ENCODE measurements at places on chromosomes 7 and 10.
A peak's percentile ranks its signal among the peaks of the same experiment; 100 is the strongest.

DNA sequence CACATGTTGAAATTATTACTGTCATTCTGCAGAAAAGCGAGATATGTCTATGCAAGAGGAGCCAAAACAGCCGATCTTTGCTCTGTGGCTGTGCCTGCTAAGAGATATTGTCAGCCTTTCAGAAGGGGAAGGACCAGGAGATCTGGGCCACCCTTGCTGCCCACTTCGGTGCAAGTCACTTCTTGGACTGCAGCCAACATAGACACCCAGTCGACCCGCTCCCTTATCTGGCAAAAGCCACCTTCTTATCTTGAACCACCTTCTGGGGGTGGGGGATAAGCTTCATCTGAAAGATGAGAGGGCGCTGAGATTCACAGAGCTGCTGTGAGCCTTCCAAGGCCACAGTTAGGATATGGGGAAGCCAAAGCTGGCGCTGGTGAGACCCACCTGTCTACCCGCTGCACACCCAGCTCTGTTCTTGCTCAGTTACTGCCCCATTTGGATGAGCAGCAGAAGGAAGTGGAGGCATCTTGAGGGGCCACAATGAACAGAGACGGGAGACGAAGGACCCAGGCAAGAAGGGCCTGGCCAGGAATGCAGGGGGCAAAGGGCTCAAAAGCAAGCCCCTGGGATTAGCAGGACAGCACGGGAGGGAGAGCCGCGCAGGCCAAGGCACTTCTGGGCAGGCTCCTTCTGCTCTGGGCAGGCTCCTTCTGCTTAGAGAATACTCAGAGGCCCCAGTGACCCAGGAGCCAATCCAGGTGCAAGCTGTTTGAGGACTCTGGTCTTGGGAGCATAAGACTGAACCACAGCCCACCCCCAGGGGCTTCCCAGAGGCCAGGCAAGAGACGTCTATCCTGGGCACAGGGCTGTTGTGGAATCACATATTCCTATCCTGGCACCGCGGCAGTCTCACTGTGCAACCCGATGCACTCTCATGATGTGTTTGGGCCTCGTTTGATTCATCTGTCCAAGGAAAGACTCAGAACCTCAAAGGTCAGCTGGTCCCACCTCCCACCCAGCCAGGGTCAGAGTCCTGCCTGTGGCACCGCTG lies 38.4 kb upstream of the NPFFR1 start:
- no peak for DNase-seq

DNA sequence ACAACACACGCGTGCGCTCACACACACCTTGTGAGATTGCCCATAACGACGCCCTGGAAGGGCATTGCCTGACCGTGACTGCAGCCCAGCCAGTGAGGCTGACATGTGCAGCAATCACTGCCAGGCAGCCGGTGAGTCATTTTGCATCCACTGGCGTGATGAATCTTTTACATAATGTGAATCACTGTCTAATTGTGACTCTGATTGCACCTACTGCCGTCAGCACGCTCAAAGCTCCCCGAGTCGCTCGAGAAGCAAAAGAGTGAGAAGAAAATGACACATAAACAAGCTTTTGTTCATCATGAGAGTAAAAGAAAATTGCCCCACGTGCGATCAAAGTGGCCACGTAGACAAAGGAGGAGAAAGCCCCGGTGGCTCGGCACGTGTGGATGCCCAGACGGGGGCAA lies 117.4 kb upstream of the PFKP start:
- DNase-seq = no peak

DNA sequence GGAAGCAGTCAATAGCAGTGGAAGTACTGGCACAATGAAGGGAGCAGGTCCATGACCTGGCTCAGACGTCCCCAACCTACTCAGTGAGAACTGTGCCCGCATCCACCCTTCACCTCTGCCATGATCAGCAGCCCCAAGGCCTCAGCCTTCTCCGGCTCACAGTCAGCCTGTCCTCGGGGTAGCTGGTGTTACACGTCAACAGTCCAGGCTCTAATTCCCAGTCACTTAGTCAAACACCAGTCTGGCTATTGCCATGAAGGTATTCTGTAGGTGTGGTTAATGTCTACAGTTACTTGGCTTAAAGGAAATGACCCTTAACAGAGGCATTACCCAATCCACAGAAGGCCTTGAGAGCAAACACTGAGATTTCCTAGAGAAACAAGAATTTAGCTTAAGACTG lies 49.1 kb downstream of the GRB10 start:
- DNase-seq = no peak

DNA sequence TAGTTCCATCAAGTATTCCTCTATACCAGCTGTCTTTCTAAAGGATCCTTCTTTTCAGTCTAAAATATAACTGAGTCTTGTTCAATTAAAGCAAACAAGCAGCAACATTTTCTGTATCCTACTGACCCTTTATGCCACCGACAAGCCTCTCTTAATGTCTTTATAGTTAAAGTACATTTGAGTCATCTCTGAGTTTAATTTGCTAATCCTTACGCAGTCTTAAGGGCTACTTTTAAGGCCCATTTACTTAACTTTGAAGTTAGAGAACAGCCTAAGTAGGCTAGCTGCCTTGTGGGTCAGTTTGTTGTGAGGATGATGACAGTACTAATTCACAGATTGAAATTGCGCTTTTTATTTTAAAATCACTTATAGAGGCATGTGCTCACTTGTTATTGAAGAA lies 265.5 kb upstream of the FERD3L start:
- no peak for DNase-seq

DNA sequence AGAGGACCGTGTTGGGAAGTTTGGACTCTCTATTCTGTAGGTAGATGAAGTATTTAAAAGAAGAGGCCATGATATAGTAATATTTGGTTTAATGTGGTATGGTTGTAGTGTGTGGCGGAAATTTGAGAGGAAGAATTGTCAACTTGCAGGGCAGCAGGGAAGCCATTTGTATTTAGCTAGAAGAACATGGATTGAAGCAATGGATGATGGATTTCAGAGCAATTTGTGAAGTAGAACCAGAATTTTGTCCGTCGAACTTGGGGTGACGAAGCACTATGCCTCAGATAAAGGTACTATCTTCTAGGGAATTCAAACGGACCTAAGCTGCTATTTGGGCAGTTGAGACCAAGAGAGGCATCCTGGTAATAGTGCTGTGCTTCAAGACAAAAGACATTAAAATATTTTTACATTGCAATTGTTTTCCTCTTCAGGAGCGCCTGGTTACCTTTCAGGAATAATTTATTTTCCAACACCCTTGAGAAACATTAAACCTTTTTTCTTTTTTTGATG lies 615 bp upstream of the WBP1L start:
- no peak for DNase-seq

DNA sequence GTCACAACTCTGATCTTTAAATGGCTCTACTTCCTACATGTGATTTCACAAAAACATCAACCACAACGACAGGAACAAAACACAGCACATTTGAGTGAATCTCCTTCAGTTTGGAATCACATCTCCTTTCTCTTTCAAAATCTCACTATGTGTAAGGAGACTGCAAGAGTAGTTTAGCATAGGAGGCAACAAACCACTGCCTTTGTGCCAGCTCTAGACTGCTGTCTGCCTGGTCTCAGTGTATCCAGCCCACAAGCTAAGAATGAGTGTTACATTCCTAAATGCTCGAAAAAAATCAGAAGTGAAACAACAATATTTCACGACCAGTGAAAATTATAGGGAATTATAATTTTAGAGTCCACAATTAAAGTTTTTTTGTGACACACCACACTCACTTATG lies 217.0 kb upstream of the STEAP4 start:
- DNase-seq = no peak

- DNase-seq = no peak
Measured at GRCh38 chr10:86163522-86164173, 202.9 kb downstream of the GRID1 start.

DNA sequence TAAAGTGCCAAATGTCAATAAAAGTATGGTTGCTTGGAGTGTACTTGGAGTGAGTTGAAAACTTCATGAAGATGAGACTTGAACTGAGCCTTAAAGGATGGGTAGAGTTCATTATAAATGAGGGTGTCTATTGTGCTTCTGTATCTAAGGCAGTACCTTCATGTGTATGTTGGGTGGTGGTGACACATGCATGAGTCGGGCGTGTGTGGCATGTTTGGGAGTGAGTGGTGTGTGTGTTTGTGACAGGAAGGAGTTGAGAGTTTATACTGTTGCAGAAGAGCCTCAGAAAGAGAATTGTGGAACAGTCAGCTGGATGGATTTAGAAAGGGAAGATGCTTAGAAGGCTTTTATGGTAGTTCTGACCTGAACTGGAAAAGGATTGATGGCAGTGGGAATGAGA lies 6.0 kb upstream of the ZRANB1 start:
- DNase-seq = no peak

DNA sequence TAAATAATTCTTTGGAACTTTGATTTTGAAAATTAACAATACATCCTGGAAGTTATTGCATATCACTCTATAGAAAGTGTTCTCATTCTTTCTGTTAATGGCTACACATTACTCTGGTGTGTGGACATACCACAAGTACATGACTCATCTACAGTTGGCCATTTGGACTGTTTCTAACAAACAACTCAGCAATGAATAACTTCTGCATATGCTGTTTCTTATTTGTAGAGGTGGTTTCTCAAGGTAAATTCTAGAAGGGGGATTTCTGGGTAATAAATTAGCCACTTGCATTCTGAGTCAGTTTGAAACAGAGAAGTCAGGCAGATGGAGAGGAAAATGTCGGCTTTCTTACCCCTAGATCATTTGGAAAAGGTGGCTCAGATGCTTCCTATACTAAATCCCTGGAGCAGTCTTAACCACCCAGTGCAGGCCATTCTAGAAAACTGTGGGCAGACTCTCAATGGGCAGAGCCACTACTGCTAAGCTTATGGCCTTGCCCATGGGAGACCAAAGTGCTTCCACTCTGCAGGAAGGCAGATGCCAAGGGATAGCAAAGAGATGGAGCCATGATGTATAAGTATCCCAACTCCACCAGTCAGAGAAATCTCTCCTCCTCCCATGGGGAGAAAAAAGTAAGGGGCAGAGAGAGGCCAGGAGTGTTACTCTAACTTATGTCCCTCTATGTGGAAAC lies 194.0 kb upstream of the PLPP4 start:
- no peak for DNase-seq

- DNase-seq = no peak
Measured at GRCh38 chr7:140245611-140246105, 68.9 kb upstream of the KDM7A start.

- DNase-seq = peak; percentile 33
Measured at GRCh38 chr7:30594048-30594539, 584 bp upstream of the GARS1 start.

DNA sequence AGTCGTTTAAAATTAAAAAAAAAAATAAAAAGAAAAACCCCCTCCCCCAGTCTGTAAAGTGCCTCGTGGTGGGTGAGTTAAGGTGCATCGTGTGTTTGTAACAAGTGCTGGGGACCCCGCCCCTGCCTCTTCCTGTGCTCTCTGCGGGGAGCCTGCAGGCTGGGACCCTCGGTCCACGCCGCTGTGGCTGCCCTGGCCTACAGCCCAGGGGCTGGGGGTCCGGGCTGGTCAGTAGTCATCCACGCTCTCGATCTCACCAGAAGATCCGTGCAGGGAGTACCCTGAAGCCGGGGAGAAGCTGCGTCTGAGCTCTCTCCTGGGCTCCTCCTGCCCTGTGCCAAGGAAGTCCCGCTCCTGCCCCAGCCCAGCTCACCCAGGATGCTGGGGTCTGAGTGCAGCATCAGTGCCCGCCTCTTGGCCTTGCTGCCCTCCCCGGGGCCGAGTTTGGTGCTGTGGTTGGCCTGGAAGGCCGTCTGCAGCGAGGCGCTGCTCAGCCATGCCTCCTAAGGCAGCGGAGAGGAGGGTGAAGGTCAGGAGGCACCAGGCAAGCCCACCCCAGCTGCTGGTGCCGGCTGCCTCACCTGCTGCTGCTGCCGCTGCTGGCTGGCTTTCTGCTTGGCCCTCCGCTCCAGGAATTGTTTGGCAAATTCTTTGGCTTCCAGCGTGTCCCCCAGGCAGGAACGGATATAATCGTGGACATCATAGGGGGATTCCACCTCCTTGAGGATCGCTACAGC lies 8.1 kb downstream of the GNB2 start:
- no peak for DNase-seq

GRCh38 chr10:67883710-67884312 lies 645 bp upstream of the SIRT1 start:
- no peak for DNase-seq

DNA sequence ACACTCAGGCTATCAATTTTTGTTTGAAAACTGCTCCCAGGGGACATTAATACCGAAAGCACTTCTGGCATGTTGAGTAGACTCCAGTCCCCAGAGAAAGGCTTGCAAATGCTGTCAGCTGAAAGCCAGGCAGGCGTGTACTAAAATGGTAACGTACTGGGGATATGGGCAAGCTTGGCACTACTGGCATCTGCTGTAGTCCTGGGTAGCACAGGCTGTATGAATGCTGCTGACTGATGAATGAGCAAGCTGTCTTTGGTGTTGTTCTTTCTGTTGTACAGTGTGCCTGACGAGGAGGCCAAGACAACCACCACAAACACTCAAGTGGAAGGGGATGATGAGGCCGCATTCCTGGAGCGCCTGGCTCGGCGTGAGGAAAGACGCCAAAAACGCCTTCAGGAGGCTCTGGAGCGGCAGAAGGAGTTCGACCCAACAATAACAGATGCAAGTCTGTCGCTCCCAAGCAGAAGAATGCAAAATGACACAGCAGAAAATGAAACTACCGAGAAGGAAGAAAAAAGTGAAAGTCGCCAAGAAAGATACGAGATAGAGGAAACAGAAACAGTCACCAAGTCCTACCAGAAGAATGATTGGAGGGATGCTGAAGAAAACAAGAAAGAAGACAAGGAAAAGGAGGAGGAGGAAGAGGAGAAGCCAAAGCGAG lies 53.5 kb upstream of the AGBL3 start:
- DNase-seq = no peak

- DNase-seq = no peak
Measured at GRCh38 chr10:101950213-101950612, 105.8 kb downstream of the ARMH3 start.

GRCh38 chr7:84339306-84339705 lies 144.7 kb upstream of the SEMA3A start:
- peak; percentile 40 for DNase-seq

GRCh38 chr10:21432266-21432665 lies 93.2 kb downstream of the SKIDA1 start:
- no peak for DNase-seq

DNA sequence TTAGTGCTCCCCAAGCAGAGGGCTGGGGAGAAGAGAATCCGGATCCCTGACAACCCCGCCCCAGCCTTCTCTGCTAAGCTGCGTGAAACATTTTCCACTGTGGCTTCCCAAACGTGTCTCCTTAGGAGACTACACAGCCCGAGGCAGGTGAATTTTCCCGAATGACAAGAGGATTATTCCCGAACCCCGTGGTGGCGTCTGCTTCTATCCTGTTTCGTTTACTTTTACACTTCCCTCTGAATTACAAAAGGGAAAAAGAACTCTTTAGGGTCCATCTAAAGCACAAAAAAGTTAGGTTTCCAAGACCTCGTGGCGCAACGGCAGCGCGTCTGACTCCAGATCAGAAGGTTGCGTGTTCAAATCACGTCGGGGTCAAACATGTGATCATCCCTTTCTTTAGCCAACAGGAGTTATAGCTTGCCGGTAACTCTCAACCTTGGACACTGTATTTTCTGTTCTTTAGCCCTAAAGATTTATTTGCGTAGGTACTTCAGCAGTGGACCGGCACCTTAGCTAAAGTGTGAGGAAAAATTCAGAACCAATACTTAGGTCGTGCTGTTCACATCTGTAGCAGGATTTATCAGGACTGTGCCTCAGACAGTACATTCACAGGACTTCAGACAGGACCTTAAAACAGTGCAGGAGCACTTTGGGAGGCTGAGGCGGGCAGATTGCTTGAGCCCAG lies 3.2 kb upstream of the ZNF789 start:
- DNase-seq = no peak

- no peak for DNase-seq
Measured at GRCh38 chr7:116610721-116611120, 61.3 kb upstream of the MET start.
